ENCODE measurements at places on chromosomes 16 and 17.
A peak's percentile ranks its signal among the peaks of the same experiment; 100 is the strongest.

DNA sequence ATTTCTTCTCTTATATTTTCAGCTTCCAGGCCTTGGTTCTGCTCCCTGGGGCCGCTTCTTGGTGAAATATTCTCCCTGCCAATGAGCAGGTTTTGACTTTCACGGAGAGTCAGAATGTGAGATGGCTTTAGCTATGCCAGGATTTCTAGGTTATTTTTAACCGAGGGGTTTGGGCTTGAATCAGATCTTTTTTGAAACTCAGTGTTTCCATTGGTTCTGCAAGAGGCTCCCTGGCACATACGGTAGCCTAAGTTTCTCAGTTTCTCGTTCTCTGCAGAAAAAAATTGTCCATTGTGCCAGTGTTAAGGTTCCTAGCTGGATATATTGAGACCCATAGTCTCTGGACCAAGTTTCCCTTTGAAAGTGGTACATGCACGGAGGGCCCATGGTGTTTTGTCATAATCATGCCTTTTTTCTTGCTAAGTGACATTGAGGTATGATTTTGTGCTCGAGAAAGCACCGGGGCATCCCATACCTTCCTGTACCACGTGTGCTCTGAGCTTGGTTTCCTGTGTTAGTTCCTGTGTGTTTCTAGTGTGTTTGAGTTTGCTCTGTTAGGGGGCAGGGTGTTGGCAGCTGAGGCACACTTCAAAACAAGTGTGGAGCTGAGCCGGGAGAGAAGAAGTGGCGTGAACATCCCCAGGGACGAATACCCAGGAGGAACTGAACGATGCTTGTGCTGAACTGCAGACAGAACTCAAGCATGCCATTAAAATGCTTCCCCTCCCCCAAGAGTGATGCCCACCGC, 127.2 kb downstream of the HS3ST3B1 start:
- DNase-seq: no peak

- DNase-seq: peak; percentile 21
These were observed 335.3 kb downstream of the SNX29 start for GRCh38 chr16:12311877-12312276.

DNA sequence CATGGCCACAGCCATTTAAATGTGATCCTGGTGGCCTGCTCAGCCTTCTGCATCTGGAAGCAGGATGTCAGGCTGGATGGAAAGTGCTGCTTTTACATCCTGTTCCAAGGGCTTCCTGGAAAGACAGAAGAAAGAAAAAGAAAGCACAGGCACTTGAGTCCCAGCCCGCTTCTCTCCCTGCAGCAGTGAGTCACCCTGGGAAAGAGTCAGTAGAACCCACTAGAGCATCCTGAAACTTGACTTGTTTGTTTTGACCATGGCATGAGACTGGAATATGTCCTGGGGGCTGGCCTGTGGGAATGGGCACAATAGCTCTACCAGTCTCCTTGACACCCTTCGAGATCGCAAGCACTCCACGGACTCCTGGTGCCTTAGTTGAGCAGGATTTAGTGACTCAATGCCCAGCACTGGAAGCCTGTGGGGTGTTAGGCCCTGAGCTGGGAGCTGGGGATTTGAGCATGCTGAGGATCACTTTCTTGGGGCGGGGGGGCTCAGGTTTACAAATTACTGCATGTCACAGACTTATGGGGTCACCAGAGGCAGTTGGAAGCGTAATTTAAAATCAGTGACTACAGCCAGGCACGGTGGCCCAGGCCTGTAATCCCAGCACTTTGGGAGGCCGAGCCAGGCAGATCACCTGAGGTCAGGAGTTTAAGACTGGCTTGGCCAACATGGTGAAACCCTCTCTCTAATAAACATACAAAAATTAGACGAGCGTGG, 22.1 kb upstream of the GNA13 start:
- no peak for DNase-seq

GRCh38 chr17:4725646-4726310, 5.5 kb upstream of the MED11 start:
- peak; percentile 87 for DNase-seq

DNA sequence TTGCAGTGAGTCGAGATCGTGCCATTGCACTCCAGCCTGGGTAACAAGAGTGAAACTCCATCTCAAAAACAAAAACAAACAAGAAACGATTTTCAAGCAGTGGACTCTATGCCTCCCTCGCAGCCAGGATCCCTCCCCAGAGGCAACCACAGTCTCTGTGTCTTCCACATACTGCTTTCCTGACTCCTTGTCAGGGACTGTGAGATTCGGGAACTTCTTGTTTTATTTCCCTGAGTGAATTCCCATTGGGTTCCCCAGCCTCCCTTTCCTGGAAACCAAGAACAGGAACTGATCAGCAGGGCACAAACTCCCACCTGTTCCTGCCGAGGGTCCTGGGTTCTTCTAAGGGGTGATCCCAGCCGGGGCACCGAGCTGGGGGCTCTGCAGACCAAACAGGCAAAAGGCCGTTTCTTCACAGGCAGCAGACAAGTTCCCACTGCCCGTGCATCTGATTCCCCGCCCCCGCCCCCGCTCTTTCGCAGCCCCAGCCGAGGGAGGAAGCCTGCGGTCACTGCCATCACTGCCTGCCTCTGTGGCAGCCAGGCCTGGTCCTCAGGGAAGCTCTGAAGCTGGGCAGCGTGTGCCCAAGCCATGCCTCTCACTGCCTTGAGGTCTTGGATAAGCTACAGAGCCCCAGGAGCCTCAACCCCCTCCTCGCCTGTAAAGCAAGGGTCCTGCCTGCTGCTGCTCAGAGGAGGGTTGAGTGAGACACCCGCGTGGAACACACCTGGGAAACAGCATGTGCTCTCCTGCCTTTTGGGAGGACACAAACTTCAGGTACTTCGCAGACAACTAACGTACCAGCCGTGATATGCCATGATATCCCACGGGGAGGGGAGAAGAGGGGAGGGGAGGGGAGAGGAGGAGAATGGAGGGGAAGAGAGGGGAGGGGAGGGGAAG, 5.5 kb upstream of the PIEZO1 start:
- peak; percentile 81 for DNase-seq

- no peak for DNase-seq
These were observed 9.2 kb downstream of the DYNC1LI2 start for GRCh38 chr16:66741950-66742808.

DNA sequence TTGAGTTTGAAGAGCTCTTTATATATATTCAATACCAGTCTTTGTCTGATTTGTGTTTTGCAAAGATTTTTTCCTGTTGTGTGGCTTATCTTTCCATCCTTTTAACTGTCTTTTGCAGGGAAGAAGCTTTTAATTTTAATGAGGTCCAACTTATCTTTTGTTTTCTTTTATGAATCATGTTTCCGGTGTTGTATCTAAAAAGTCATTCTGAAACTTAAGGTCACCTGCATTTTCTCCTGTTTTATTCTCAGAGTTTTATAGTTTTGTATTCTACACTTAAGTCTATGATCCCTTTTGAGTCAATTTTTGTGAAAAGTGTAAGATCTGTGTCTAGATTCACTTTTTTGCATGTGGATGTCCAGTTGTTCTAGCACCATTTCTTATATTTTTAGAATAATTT, 24.6 kb upstream of the COX10 start:
- no peak for DNase-seq

GRCh38 chr17:5092218-5093010, 14.1 kb downstream of the ZFP3 start:
- no peak for DNase-seq

DNA sequence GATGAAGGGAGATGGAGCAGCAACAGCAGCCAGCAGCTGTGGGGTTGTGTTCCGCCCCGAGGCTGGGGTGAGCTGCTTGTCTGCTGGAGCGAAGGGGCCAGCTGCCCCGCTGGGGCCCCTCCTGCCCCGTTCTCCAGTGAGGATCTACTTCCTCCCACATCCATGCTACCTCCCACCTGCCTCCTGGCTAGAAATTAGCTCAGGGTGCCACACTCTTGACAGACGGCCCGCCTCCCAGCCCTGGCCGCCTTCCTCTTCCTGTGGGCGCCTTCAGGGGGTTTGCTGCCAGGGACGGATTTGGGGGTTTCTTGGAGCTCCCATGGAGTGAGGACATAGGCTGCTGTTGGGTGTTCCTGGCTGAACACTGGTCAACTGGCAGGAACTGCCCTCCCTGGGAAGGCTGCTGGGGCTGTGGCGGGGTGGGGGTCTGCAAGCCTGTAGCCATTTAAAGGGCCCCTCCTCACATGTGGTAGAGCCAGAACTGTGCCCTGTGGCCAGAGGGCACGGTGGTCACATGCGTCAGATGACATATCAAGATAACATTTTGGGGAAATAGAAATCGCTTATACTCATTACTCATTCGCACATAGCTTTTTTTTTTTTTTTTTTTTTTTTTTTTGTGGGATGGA, 13.1 kb downstream of the TBC1D24 start:
- DNase-seq: peak; percentile 90
